PC-3 (cell line): ENCODE measurements at places on chromosomes 2 and 18. TPM values are rescaled to one million over a fixed set of nuclear protein-coding genes. Genes with fewer than 3 reads are reported as not detected.

- DNase-seq = no peak
Observed at GRCh38 chr2:31258351-31258750, 24.4 kb downstream of the EHD3 start.

GRCh38 chr2:224753743-224754540 lies 37.8 kb upstream of the CCDC195 start:
- no peak for DNase-seq

- DNase-seq = no peak
Observed at GRCh38 chr2:211127501-211127900, 571.1 kb downstream of the CPS1 start.

TMEM247 gene
- total RNA-seq = not detected in 2 replicates

- no peak for DNase-seq
Observed at GRCh38 chr18:48358868-48359267, 50.3 kb downstream of the ZBTB7C start.
